MG63 (cell line): ENCODE measurements at places on chromosomes 7 and 10. TPM values are rescaled to one million over a fixed set of nuclear protein-coding genes. Genes with fewer than 3 reads are reported as not detected.
A peak's percentile ranks its signal among the peaks of the same experiment; 100 is the strongest.

GDF10 gene
- not detected in 2 replicates for total RNA-seq

OPN1SW gene
- not detected in 2 replicates for total RNA-seq

SAP25 gene
- not detected in 2 replicates for total RNA-seq

PTPRN2 gene
- 0.16 TPM in 1 of 2 replicates, not detected in the other for total RNA-seq

NPTX2 gene
- 0.94 and 2.1 TPM in 2 replicates for total RNA-seq

DNAJB9 gene
- 13.9 and 37.2 TPM in 2 replicates for total RNA-seq

KIAA1549 gene
- 0.57 and 1.1 TPM in 2 replicates for total RNA-seq

KRIT1 gene
- total RNA-seq, result 19.7 and 54.3 TPM in 2 replicates

FAM25C gene
- 4.6 TPM in 1 of 2 replicates, not detected in the other for total RNA-seq

NRP1 gene
- total RNA-seq, result 0.99 and 1.6 TPM in 2 replicates

MSANTD7 gene
- 16.1 and 19.9 TPM in 2 replicates for total RNA-seq

MACC1 gene
- not detected in 2 replicates for total RNA-seq

LGI1 gene
- total RNA-seq, result not detected in 2 replicates

MEOX2 gene
- total RNA-seq, result not detected in 2 replicates

TMEM26 gene
- 0.25 TPM in 1 of 2 replicates, not detected in the other for total RNA-seq

IRF5 gene
- 0.89 and 2.4 TPM in 2 replicates for total RNA-seq

TNS3 gene
- 27.6 and 43.1 TPM in 2 replicates for total RNA-seq

SPDYE6 gene
- not detected in 2 replicates for total RNA-seq

GRCh38 chr7:142690554-142691182 is 58.6 kb upstream of the PRSS1 start:
- DNase-seq, result no peak

DNA sequence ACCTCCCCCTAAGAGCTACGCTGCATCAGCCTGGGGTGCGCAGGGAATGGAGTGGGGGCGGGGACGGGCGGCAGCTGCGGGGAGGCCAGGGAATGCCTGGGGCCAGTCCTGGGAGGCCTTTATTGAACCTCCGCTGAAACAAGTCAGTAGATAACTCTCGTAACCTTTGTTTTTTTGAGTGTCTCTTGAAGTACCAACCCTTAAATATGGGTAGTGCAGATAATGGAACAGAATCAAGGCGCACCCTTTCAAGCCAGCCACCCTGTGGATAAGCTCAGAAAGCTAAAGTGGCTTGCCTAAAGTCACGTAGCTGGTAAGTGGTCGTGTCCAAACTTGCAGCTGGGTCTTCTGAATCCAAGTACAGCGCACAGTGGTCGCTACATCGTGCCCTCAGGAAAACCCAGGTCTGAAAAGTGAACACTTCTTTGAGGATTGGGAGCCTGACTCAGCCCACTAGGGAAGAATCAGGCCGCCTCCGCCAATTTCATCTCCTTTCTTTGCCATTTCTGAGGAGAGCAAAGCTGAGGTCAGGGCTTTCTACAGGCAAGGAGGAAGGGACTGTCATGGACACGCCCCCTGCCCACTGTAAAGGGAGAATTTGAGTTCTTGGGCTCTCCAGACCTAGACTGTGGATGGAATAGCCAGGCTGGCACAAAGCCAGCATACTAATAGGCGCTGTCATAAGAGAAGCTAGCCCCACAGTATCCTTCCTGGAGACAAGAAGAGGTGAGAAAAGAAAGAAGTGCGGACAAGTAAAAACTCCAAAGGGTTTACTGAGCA is 3.2 kb upstream of the EGR2 start:
- no peak for DNase-seq

GRCh38 chr10:91803386-91804125 is 5.3 kb downstream of the TNKS2 start:
- DNase-seq, result no peak

DNA sequence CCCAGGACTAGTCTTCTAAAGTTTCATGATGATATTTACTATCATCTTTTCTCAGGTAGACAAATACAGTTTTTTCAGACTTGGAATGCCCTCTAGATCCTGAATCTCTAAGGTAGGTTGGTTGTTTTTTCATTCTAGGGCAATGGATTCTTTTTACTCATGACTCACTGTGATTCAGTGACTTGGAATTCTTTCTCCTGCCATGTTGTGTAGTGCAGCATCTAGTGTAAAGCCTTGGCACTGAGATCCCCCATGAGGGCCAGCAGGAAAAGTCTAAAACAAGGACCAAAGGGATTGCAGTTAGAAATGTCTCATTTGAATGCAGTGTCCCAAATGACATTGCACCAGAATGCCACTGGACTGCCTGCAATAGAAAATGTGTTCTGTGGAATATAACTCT is 430.4 kb downstream of the NEBL start:
- peak; percentile 37 for DNase-seq

GRCh38 chr7:37440738-37441385 is 7.8 kb downstream of the ELMO1 start:
- DNase-seq, result no peak

DNA sequence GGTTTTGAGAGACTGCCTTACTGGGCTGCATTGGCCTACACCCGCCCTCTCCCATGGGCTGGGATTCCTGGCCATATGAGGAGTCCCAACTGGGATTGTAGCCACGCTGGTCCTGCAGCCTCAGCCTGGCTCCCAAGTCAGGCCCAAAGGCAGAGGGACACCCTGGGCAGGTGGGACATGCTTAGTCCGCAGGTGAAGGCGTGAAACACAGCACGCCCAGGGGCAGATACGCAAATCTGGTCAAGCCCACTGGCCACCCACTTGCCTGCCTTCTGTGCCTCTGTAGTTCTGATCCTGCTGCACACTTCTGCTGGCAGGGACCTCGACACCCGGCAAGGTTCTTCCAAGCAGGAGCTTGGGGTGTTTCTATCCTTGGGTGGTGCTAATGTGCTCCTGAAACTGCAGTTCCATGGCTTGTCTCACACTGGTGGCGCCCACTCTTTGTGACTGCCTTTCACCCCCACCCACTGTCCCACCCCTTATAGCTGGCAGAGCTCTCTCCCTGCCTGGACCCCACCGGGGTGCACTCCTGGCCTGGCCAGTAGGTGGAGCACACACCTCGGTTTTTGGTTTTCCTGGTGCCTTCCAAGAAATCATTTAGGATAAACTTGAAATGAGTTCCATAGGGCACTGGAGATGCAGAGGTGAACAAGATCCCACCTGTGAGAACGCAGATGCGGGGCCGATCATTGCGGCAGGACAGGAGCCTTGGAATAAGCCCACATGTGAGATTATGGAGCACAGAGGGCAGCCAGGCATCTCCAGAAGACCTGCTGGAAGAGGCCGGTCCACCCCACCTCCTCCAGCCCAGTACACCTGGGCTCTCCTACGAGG is 47.9 kb downstream of the MKI67 start:
- DNase-seq, result peak; percentile 30

- DNase-seq, result no peak
Measured at GRCh38 chr10:112094984-112095383, 88.6 kb downstream of the GPAM start.

GRCh38 chr10:51501396-51501795 is 198.0 kb downstream of the CSTF2T start:
- peak; percentile 66 for DNase-seq

- DNase-seq, result peak; percentile 29
Measured at GRCh38 chr7:44489955-44490350, 505 bp downstream of the NUDCD3 start.

- no peak for DNase-seq
Measured at GRCh38 chr10:96250349-96250748, 21.0 kb downstream of the BLNK start.

DNA sequence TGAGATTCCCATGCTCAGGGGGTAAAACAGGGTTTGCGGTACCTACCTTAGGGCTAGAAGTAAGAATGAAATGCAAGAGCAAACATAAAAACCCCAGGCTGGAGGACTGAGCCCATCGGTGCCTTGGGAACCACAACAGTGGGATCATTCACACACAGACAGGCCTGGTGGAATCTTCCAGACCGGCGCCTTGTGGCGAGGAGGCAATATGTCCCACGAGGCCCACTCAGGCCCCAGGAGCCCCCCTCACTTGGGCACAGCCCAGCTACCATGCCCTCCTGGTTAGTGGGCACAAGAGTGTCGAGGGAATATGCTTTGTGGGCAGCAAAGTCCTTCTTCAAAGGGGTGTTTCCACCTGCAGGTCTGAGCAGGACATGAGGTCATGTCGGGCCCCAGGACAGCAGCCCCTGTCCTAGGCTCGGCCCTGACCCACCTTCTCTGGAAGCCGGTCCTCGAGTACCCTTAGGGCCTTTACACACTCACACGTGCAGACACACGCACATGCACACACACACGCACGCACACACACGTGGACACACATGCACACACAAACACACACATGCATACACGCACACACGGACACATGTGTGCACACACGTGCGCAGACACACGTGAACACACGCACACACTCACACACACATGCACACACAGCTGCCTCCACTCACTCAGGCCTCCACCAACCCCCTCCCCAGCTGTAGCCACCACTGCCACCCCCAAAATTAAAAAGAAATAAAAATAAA is 51.5 kb upstream of the MYL10 start:
- no peak for DNase-seq

DNA sequence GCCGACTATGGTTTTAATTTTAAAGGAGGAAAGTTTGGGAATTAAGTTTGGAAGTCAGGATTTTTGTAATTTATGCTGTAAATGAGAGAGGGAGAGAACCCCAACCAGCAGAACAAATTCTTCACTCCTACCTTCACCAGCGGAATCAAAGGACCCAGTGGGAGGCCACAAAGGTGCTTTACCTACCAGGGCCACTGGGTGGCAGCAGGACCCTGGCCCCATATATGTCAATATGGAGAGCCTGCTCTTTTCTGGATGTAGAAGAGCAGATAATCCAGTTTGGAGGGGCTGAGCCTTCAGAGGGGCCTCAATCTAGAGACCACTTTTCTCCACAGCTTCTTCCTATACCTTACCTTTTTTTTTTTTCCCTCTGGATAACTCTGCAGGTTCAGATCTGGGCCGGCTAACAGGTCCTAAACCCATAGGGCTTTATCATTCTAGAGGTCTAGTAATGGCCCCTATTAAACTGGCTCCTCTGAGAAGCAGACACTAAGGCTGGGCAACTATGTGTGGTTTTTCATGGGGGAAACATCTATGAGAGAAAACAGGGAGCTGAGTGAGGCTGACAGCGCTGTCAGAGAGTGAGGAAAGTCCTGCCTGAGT is 8.5 kb upstream of the SCD start:
- DNase-seq, result peak; percentile 30

DNA sequence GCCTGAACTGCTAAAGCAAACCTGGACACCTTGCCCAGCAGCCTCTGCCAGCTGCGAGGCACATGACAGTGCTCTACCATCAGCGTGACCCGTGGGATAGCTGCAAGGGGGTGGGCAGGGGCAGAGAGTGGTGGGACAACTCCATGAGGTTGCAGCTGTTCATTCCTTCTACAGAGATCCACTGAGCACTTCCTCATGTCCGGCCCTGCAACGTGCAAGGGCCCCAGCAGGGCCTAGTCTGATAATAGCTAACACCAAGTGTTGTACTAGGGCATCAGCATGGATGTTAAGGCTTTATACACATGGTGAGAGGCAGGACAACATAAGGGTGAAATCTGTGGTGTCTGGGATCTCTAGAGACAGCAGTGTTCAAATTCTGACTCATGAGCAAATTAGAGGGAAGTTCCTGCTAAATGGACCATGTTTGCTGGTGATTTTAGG is 14.3 kb downstream of the NOD1 start:
- no peak for DNase-seq

- DNase-seq, result no peak
Measured at GRCh38 chr7:102000123-102000522, 182.7 kb downstream of the CUX1 start.

GRCh38 chr10:28604567-28605536 is 71.9 kb downstream of the WAC start:
- no peak for DNase-seq

DNA sequence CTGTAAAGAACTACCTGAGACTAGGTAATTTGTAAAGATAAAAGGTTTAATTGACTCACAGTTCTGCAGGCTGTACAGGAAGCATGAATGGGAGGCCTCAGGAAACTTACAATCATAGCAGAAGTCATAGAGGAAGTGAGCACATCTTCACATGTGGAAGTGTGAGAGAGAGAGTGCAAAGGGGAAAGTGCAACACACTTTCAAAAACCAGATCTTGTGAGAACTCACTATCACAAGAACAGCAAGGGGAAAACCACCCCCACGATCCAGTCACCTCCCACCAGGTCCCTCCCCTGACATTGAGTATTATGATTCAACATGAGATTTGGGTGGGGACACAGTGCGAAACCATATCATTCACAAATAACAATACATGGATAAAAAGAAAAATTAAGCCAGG is 24.5 kb downstream of the AVL9 start:
- no peak for DNase-seq

- DNase-seq, result no peak
Measured at GRCh38 chr10:68981074-68981473, 7.5 kb upstream of the KIFBP start.

GRCh38 chr10:126691456-126691855 is 21.0 kb upstream of the C10orf90 start:
- no peak for DNase-seq

DNA sequence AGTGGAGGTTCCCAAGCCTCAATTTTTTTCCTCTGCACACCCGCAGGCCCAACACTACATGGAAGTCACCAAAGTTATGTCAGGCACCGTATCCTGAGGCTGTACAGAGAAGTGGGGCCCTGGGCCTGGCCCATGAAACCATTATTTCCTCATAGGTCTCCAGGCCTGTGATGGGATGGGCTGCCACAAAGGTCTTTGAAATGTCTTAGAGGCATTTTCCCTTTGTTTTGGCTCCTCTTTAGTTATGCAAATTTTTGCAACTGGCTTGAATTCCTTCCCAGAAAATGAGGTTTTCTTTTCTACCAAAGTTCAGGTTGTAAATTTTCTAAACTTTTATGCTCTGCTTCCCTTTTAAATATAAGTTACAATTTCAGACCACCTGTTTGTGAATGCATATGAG is 365.2 kb downstream of the HGF start:
- DNase-seq, result no peak

- DNase-seq, result peak; percentile 14
Measured at GRCh38 chr10:71472466-71472865, 75.7 kb downstream of the CDH23 start.

- DNase-seq, result no peak
Measured at GRCh38 chr7:2476298-2476697, at the start of gene GRIFIN. GRIFIN (minus strand) TSS chr7:2476398; CDS start chr7:2476383, 15 bp downstream.

GRCh38 chr7:1925349-1925748 is 255.3 kb downstream of the ELFN1 start:
- DNase-seq, result no peak

DNA sequence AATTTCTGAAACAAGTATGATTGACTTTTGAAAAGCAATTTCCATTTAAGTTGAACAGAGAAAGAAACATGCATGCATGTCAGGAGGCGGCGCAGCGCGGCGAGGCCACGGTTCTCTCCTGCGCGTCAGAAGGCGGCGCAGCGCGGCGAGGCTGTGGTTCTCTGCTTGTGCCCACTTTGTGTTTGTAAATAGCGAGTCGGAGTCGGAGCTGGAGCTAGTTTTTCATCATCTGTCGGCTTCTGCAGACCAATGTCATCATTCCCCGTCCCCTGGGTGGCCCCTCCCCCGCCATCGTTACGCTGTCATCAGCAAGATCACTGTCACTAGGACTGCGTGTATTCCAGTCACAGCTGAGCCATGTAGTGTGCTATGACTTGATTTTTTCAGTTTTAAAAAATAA is 49.2 kb downstream of the INPP5A start:
- no peak for DNase-seq

GRCh38 chr10:1308962-1309616 is 252.9 kb downstream of the WDR37 start:
- DNase-seq, result no peak

- DNase-seq, result no peak
Measured at GRCh38 chr10:18204039-18204835, 64.0 kb downstream of the CACNB2 start.
